ENCODE measurements at places on chromosomes 3 and 15. TPM values are rescaled to one million over a fixed set of nuclear protein-coding genes. Genes with fewer than 3 reads are reported as not detected.

GRCh38 chr15:51588966-51589365 lies 33.6 kb downstream of the DMXL2 start:
- DNase-seq, result no peak

GRCh38 chr3:33798113-33798417 lies 365 bp upstream of the PDCD6IP start:
- DNase-seq, result no peak

GRCh38 chr3:77071364-77071763 lies 31.5 kb downstream of the ROBO2 start:
- no peak for DNase-seq

- no peak for DNase-seq
Observed at GRCh38 chr3:26621906-26622620, 509 bp upstream of the LRRC3B start.

- no peak for DNase-seq
Observed at GRCh38 chr3:128473180-128473519, 6.5 kb upstream of the DNAJB8 start.

DNA sequence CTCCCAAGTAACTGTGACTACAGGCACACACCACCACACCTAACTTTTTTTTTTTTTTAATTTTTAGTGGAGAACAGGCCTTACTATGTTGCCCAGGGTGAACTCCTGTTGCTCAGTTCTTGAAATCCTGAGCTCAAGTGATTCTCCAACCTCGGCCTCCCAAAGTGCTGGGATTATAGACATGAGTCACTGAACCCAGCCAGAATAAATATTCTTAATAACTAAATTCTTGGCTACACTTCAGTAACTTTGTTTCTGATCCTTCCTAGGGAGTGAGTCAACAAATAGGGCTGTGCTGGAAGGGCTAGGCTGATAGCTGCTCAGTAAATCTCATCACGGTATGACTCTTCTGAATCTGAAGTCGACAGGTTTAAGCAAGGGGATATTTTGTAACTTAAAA lies 56.6 kb downstream of the P3H2 start:
- DNase-seq, result peak; percentile 97

DNA sequence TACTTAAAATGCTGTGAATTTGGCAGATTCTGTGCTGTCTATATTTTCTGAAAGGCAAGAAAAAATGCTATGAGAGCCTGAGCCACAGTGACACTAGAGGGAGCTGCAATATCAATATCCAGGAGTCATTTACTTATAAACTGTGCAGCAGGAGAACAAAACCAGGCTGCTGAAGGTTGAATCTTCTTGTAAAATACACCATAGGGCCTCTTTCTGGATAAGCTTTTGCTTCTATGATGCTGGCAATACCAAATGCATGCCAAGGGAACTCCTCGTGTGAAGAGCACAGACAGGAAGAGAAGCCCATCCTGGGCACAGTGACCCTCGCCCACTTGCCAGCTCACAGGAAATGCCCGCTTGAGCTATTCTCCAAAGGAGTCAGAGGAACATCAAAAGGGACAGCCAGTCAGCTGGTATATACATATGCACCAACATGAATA lies 48.0 kb upstream of the TSPAN3 start:
- DNase-seq, result peak; percentile 57

DNA sequence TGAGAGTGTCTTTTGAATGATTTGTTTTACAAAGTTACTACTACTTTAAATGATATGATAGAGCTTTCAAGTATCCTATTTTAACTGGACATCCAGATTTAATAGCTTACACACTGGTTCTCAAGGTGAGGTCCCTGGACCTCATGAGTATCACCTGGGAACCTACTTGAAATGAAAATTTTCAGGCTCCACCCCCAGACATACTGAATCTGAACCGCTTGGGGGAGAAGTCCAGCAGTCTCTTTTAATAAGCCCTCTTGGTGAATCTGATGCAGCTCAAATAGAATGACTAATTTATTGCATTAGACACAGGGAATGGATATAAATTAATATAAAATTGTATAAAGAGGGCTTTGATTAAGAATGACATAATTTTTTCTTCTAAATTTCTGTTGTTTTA lies 29.4 kb upstream of the SLITRK3 start:
- peak; percentile 4 for DNase-seq

DNA sequence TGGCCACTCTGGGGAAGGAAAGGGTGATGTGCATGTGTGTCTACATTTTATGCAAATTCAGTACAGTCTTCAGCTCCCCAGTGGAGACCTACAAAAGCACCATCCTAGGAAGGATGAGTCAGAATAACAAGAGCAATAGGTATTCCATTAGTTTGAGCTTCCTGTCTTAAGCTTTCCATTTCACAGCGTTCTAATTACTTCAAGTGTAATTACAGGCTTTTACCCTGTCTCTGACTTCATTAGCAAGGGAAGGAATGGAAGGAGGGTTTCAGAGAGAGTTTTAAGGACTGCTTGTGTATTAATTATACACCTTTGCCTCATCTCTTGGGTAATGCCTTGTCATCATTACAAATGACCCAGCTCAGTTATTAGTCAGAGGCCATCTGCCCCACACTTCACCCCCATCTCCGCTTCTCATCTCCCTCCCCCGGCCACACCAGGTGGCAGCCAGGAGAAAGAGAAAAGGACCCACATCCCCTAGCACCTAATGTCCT lies 202.8 kb upstream of the MRPL3 start:
- peak; percentile 61 for DNase-seq

DNA sequence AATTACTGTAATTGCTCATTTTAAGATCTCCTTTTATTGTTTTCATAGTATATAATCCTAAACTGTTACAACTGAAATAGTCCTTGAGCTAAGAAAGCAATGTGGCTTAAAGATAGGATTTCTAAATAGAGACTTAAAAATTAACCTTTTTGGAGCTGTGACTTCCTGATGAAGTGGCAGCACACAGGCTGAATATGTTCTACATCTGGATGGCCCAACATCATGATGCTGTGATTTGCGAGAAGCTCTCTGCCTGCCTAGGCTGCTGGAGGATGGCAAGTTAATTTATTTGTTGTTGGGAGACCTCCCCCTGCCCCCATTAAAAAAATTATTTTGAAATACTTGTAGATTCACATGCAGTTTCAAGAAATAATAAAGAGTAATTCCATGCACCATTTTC lies 134.5 kb downstream of the IGF1R start:
- no peak for DNase-seq

GRCh38 chr3:105555206-105555605 lies 188.5 kb downstream of the ALCAM start:
- DNase-seq, result no peak

DNA sequence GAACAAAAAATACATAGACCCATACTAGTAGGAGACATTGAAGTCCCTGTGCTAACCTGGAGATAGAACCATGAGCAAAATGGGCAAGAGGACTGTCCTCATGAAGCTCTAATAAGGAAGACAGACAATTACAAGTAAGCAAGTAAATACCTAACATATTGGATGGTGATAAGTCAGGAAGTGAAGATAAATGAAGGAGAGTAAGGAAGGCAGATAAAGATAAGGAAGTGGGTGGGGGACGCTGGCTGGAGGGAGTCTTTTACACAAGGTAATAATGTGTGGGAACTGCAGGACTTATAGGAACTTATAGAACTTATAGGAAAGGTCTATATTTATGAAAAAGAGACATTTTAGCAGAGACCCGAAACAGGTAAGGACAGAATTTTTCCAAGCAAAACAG lies 148.9 kb upstream of the ABI3BP start:
- no peak for DNase-seq

DNA sequence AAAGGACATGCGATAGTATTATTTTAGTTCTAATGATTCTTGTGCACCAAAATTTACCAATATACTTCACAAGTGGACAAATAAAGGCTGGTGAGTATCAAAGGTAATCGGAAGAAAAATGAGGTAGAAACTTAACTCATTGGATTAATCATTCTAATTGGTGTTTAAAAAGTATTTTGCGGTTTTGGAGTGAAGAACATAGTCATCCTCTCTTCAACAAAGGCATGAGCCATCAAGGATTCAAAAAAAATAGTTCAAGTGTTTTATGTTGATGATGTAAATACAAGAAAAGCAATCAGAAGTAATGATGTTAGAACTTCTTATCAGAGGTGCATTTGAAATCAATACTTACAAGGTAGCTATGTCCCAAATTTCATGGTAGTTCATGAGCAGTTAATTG lies 221.5 kb downstream of the P3H2 start:
- peak; percentile 72 for DNase-seq

- DNase-seq, result peak; percentile 80
Observed at GRCh38 chr15:55279746-55280351, 9.8 kb downstream of the RAB27A start.

DNA sequence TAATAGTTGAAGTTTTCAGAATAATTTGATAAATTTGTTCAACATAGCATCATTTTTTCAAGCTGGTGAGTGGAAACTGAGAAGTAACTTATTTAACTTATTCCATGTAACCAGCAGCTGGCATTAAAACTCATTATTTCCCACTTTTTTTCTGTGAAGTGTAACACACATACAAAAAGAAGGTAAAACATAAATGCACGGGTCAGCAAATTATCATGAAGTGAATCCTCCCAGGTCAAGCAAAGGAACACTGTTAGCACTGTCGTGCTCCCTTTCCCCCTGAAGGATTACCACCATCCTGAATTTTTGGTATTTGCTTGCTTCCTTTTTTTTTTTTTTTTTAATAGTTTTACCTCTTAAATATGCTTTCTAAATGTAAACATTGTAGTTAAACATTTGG lies 77.6 kb upstream of the LRRFIP2 start:
- DNase-seq, result no peak

DNA sequence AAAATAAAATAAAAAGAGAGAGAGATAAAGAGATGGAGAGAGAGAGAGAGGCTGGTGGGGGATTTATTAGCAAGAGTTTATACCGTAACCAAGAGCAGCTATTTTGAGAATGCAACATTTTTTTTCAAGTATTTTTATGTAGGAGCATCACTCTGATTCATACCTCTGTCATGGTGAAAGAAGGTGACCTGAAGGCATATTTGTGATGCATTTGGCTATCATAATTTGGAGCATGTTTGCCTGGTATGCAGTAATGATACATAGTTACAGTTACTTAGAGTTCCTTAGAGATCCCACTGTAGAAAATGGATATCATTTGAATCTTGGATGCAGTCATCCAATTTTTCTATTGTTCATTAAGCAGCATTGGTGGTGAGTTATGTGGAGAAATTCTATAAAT lies 1472.4 kb downstream of the SI start:
- peak; percentile 19 for DNase-seq

DNA sequence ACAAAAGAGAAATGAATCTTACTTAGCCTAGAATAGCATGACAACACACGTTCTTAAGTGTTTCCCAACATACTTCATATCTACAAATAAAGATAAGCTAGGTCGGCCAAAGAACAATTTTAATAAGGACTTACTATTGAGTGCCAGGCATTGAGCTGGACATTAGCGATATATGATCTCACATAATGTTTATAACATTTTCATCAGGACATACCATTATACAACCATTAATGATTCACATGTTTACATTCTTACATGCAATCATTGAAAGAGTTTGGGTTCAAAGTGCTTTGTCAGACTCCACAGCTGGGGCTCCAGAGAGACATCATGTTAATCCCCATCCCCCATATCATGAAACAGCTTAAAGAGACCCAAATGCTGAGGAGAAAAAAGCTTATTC lies 189.0 kb downstream of the STT3B start:
- peak; percentile 37 for DNase-seq

DNA sequence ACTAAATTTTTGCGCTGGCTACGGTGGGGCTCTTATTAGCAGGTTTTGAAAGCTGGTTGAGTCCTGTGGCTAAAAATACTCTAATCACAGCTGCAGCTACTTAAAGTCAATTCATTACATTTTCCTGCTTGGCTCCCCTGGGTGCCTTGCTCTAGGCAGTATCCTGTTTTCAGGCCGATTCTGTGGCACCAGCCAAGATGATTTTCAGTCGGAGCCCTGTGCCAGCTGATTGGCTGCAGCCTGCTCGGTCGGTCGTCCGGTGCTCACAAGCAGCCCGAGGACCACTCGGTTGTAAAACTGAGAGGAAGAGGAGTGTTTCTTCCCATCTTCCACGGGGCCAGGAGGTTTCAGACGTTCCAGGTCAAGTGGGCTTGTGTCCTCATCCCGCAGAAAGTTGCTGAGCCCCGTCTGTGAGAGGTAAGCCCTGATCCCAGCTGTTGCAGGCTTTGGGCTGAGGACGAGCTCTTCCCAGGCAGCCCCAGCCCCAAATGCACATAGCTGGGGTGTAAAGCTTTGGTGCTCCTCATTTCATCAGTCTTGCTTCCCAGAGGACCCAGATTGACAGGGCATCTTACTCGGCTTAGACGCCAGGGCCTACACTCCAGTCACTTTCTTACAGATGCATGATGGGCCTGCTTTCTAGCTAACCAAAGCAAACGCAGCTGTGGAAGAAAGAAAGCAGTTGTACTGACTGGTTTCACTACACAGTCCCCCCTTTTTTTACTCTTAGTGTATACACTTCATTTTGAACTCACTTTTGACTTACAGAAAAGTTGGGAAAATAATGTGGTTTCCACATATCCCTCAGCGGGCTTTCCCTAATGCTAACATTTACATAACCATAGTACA lies 15.9 kb downstream of the LYSMD4 start:
- no peak for DNase-seq

- no peak for DNase-seq
Observed at GRCh38 chr3:133836497-133837158, 31.0 kb downstream of the SRPRB start.

- peak; percentile 76 for DNase-seq
Observed at GRCh38 chr3:151156618-151157216, 46.3 kb downstream of the GPR171 start.

GRCh38 chr15:37425541-37425940 lies 325.2 kb upstream of the MEIS2 start:
- DNase-seq, result peak; percentile 40

- DNase-seq, result no peak
Observed at GRCh38 chr15:86894269-86894668, 814.6 kb downstream of the AGBL1 start.

- no peak for DNase-seq
Observed at GRCh38 chr15:52551762-52552161, 17.1 kb downstream of the ARPP19 start.

GRCh38 chr3:72344647-72345046 lies 503.6 kb downstream of the SHQ1 start:
- no peak for DNase-seq

DNA sequence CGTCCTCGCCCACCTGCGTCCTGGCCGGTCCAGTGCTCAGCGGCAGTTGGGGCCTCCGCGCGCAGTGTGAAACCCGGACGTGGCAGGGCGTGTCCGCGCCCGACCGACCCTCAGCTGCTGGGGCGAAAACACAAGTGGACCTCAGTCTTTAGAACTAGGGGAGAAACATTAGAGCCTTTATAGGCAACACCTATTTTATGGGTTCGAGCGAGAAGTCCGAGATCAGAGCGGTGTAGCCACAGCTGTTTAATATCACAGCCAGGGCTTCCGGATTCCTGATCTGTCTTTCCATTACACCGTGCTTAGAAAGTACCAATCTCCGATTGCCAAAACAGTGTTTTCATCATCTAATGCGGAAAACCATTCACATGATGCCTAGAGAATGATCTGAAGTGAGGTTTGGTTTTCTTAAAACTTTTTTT lies 506 bp downstream of the RAD51 start:
- no peak for DNase-seq

Gene MAP6D1
- total RNA-seq, result 0.90 TPM

Gene CCNB2
- 2.3 TPM for total RNA-seq

Gene GOLGA8T
- 0.13 TPM for total RNA-seq

Gene ACOX2
- not detected for total RNA-seq

Gene SLC7A14
- total RNA-seq, result not detected

Gene CCDC174
- 5.8 TPM for total RNA-seq

Gene SYNM
- 0.26 TPM for total RNA-seq

Gene TOPAZ1
- total RNA-seq, result not detected
